Activated CD4-positive, alpha-beta T cell treated with anti-CD3 and anti-CD28 coated beads for 4 hours (primary cell): ENCODE measurements at places on chromosomes 3 and 15.
A peak's percentile ranks its signal among the peaks of the same experiment; 100 is the strongest.

- DNase-seq: no peak
These were observed 198.8 kb downstream of the LSAMP start for GRCh38 chr3:116246406-116246980.

GRCh38 chr15:69914960-69915359 lies 182.8 kb downstream of the TLE3 start:
- DNase-seq: no peak

- DNase-seq: no peak
These were observed 45.8 kb downstream of the MITF start for GRCh38 chr3:69784954-69785514.

- DNase-seq: peak; percentile 42
These were observed 73.0 kb downstream of the ATP10A start for GRCh38 chr15:25790000-25790660.

DNA sequence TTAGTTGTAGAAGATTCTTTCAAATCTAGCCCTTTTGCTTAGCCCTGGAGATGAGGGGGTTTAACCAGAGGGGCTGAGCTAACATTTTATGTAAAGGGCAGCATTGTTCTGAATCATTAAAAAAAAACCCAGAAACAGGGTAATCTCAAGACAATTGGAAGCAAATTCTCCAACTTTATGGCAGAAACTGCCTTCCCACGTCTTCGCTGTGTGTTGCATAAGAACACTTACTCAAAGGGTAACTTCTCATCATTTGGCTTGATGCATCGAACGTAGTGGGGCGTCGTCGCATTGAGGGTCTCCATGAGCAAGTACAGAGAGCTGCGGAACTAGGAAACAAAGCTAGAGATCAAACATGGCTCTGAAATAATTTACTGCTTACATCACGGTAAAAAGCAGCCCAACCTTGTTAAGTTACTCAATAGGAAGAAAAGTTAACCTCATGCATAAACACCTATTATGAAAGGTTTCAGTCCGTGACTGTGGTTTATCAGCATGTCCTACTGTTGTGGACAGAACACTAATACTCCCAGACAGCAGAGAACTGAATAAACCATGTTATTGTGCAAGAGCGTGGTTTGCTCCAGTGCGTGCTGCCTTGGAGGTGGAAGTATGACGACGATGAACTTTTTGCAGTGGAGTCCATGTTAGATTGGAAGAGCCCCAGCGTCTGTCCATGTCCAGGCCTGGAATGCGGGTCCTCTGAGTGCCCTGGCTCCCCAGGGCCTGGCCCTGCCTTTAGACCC lies 48.7 kb downstream of the MYO5C start:
- DNase-seq: no peak

DNA sequence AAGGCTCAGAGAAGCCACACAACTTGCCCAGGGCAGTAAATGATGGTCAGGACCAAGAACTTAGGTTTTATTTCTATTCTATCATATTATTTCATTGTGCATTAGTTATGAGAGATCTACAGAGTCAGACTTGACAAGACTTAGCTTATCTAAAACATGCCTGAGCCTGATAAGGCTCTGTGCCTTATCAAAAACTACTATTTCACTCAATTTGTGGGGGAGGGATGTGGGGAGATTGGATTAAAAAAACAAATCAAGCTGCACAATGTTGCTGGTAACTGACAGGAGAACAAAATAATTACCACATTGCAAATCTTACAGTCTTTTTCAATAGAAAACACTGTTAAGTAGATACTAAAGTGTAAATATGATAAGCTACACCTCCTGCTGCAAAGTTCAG lies 16.0 kb downstream of the HACD2 start:
- DNase-seq: no peak

DNA sequence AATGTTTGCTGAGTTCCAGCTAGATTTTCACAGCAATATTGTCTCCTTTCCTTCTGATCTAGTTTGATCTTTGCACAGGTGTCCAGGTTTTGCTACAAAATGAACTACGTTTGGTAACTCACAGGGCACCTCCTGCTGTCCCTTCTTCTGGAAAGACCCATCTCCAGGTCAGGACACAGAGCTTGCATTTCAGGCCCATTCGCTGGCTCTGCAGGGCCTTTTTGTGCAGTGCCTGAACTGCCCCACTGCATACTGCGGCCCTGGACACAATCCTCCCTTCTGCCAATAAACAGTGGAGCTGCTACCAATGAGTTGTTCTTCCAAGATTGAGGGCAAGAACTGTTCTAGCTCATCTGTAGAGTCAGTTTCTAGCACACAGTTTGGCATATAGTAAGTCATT lies 50.7 kb upstream of the BDH1 start:
- DNase-seq: no peak

DNA sequence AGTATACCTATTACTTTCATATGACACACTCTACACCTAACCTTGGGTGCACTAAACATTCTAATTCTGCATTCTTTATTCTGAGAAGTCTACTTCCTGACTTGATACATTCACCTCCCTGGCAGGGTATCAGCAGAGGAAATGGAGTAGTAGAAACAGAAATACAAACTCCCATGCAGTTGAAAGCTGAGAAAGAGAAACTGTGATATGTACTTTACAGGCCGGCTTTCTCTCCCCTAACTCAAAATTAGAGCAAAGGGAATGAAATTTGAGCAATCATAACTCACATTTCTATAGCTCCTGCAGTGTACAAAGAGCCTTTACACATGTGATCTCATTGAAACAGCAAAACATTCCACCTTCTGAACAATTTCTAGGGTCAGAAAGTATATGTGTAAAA lies 135.5 kb upstream of the COL8A1 start:
- DNase-seq: no peak

DNA sequence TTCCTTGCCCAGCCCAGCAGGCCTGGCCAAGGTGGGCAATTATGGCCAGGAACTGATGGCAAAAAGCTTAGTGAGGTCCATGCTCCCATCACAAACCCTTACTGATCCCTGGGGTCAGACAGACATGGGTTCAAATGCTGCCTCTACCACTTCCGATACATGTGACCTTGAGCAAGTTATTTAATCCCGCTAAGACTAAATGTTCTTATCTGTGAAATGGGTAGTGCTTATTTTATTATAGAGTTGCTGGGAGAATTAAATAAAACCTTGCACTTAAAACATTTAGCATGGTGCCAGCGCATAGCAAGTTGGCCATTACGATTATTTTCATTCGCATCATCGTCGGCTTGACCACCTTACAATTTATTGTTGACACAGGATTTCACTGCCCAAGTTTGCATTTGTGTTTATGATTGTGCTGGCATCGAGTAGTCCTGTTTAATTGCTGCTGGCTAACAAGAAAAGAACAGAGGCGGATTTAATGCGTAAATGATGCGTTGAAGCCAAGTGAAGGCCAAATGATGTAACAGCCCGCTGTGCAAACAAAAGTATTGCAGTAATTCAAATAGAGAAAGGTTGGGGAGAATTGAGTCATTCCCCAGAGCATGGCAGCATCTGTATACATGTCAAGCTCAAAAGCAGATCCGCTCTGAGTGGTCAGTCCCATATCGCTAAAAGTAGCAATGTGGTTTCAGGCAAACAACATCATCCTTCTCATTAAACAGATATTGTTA lies 7.3 kb upstream of the FURIN start:
- DNase-seq: no peak

DNA sequence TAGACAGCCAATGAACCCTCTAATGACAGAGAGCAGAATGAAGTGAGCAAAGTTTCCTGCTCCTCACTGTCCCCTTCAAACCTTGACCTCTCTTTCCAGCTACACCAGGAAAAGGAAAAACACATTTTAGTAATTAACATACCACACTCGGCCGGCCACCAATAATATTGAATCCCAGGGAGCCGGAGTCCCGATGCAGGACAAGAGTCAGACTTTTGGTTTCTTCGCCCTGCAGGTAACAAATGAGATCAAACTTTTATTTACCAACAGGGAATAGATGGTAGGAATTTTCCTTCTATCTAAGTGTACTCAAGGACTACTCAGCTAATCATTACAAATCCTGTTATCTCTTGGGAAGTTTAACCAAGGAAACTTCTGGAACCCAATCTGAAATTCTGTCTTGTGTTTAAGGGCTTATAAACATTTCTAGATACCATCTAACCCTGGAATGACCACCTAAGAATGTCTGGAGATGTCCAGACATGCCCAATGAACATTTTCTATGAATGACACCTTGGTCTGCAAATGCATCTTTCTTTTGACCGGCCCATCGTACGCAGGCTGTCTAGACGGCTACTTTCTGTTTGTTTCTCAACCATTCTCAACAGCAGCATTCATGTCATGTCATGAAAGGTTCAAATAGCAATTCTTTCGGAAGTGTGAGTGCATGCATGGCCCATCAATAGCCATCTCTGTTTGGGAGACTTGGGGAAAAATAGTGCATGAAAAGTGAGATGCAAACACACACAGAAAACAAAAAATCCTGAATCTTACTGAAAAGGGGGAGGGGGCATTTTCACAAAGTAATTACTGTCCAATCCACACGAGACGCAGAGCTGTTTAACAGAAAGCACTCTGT lies 16.1 kb downstream of the PDZRN3 start:
- no peak for DNase-seq

DNA sequence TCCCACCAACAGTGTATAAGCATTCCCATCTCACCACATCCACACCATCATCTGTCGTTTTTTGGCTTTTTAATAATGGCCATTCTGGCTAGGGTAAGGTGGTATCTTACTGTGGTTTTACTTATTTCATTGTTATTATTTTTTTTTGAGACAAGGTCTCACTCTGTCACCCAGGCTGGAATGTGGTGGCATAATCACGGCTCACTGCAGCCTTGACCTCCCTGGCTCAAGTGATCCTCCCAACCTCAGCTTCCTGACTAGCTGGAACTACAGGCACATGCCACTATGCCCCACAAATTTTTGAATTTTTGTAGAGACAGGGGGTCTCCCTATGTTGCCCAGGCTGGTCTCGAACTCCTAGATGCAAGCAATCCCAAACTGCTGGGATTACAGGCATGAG lies 11.0 kb upstream of the CSRNP1 start:
- no peak for DNase-seq

DNA sequence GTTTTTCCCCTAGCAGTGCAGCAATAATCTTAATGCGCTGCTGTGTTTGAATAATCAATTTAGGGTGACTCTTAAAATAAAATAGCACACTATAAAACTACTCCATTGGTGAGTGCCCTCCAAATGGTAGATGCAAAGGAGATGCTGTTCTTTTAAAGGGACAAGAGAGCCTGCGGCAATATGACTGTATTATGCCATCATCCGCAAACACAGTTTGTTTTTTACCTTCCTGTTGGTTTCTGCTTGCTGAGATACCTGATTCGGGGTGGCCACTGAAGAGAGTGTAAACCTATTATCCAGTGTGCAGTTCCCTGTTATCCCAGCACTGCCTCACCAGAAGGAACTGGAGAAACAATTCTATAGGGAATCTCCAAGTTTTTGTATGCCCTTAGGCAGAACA lies 523.1 kb upstream of the TGFBR2 start:
- DNase-seq: no peak

DNA sequence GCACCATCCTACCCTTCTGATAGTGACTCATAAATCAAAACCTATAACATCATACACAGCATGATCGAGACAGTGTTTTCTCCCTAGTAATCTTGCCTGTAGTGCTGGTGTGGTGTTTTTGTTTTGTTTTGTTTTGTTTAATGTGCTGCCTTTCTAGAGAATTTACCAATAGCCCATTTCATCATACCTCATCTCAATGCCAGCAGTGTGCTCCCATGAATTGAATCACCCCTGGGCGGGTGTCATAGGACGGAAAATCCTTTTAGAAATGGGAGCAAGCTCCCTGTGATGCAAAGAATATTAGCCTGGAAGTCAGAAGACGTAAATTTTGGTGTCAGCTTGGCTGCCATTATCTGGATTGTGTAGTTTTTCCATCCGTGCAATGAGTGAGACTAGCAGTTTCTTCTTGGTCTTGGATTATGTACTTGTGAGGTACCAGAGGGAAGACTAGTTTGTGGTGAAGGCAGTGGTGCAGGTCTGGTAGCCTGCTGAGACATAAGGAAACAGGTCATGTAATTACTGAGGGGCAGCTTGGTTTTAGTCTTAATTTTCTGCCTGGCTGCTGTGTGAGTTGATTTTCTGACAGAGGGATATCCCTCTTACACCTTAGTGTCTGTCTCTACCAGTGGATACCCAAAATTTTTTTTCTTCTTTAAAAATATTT lies 29.9 kb downstream of the IGSF10 start:
- no peak for DNase-seq

- DNase-seq: no peak
These were observed 319.3 kb upstream of the SATB1 start for GRCh38 chr3:18744472-18744871.

DNA sequence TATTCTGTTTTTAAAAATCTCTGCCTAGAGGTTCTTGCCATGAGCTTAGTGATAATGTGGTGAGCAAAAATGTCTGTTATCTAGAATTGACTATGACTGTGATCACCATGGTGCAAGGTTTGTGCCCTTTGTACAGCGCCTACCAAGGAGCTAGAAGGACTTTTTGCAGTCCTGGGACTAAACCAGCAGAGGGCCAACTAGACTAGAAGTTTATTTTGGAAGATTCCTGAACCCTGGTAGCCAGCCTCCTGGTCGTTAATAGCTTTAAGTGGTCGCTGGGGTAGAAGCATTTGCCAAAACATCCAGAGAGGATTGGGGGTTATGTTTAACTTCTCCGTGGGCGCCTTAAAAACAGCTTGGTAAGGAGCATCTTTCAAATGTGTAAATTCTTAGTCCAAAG lies 7.8 kb downstream of the SCG5 start:
- DNase-seq: no peak

- no peak for DNase-seq
These were observed 28.3 kb upstream of the AP4E1 start for GRCh38 chr15:50880206-50880605.

DNA sequence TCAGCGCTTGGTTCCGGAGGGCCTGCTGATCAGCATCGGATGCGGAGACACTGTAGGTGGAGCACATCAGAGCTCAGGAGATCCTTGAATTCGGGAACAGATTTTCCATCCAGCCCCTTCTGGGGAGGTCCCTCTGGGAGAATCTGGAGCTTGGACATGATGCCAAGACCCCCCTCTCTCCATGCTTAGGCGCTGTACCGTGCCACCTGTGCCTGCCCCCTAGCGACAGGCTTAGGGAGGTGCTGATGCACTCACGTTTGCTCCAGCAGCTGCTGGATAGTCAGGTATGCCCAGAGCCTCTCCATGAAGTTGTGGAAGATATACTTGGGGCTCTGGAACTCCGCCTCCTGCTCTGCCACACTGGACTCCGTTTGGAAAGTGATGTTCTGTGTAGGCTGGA lies 9.7 kb downstream of the ITIH4 start:
- no peak for DNase-seq
